ENCODE measurements at places on chromosomes 7 and 10.

DNA sequence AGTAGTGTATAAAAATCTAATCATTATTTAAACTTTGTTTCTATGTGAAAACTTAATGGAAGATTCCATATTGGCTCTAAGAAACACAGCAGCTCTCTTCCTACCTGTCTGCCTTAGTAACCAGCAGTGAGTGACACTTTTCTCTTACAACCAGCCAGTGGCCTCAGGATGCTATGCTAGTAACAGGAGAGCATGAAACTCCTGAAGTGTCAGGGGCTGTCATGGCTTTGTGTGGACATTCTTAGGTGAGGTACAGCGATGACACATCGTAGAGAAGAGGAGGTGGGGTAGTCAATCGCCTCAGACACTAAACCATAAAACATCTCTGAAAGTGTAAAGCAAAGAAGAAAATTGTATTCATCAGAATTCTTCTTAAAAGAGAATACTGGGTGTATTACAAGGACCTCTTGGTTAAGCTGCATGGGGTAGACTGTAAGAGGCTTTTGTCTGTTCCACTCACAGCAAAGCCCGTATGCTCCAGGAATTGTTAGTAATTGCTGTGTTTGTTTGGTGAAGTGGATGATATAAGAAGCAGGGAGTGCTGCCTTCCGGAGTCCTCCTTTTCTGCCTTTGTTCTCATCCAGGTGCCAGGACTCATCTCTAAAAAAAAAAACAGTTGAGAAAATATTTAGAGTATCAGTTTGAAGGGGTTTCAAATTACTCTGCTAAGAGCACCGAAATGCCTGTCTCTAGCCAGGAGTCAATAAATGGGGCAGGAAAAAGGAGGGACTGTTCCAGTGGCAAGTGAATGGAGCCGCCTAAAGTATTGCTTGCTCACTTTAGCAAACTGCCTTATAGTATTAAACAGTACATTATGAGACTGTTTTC lies 518.8 kb downstream of the CNTNAP2 start:
- no peak overlapping the region for H3K27ac ChIP-seq
- no peaks in the 10 kb centered on the region for H3K27me3 ChIP-seq
- H3K36me3 ChIP-seq: no peaks in the 10 kb centered on the region
- DNase-seq: no peak
- H3K4me1 ChIP-seq: no peaks in the 10 kb centered on the region

DNA sequence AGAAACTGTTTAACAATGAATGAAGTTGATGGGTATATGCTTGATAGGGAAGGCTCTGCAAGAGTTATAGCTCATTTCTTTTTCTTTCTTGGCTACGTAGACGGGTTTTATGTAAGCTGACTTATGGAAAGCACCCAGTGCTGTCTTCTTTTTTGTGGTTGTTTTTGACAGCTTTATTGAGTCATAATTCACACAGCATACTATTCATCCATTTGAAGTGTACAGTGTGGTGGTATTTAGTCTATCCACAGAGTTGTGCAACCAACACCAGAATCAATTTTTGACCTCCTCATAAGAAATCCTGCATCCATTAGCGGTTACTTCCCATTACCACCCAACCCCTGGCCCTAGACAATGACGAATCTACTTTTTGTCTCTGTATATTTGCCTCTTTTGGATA lies 240.6 kb upstream of the KIAA1217 start:
- no peak overlapping the region for H3K27ac ChIP-seq
- no peak for DNase-seq
- H3K4me1 ChIP-seq: peaks cover 6% of the 10 kb centered on the region
- peaks cover 2% of the 10 kb centered on the region for H3K27me3 ChIP-seq
- H3K36me3 ChIP-seq: no peaks in the 10 kb centered on the region

DNA sequence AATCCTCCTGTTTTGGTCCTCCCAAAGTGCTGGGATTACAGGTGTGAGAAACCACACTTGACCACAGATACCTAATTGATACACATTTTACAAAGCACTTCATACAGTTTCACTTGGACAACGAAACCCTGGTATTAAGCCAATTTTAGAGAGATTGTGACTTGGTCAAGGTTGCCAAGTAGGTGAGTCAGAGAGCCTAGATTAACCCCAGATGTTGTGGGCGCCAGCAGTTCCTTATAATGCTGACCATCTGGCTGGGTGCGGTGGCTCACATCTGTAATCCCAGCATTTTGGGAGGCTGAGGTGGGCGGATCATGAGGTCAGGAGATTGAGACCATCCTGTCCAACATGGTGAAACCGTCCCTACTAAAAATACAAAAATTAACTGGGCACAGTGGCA lies 4.9 kb upstream of the PHKG1 start:
- peaks cover 2% of the 10 kb centered on the region for H3K27me3 ChIP-seq
- H3K4me1 ChIP-seq: no peaks in the 10 kb centered on the region
- no peak for DNase-seq
- no peak overlapping the region for H3K27ac ChIP-seq

- no peaks in the 10 kb centered on the region for H3K36me3 ChIP-seq
- H3K4me1 ChIP-seq: peaks cover 6% of the 10 kb centered on the region
- no peak overlapping the region for H3K4me3 ChIP-seq
- no peak overlapping the region for H3K27ac ChIP-seq
- H3K27me3 ChIP-seq: peaks cover 7% of the 10 kb centered on the region
These were observed 40.9 kb downstream of the FRMPD2 start for GRCh38 chr10:48233559-48234005.

DNA sequence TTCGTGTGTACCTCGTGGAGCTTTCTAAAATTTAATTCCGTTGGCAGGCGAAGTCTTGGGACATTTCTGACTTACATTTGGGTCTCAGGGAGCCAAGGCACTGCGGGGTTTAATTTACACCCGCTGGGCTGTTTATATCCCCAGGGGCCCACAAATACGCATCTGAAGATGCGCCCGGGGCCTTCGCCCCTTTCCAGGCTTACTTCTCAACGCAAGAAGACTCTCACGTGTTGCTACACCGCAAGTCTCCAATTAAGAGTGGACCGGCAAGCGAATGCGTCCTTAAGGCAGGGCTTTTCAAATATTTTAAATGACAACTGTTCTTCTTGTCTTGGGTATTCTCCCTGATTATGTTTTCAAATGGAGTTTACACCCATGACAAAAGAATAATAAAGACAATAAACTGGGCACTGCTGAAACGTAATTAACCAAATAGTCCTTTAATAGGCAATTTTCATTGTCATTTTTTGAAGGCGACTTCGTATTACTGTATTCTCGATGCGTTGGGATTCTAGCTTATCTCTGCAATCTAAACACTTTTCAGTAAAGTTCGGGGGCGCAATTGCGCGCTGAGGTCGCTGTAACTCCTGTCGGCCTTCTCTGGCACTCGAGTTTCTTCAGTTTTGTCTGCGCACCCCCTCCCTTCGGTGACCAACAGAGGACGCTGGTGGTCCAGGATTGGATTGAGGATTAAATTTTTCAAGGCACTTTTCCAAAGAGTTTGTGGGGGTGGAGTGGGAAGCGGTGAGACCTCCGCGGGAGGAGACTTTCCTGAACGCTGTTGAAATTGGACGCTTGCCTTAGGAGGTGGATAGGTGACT lies 837 bp upstream of the IGFBP3 start:
- peaks cover 46% of the 10 kb centered on the region for H3K4me1 ChIP-seq
- H3K27ac ChIP-seq: peak overlapping the region; percentile 95
- H3K4me3 ChIP-seq: peak overlapping the region; percentile 86
- peaks cover 6% of the 10 kb centered on the region for H3K36me3 ChIP-seq
- peaks cover 25% of the 10 kb centered on the region for H3K27me3 ChIP-seq

DNA sequence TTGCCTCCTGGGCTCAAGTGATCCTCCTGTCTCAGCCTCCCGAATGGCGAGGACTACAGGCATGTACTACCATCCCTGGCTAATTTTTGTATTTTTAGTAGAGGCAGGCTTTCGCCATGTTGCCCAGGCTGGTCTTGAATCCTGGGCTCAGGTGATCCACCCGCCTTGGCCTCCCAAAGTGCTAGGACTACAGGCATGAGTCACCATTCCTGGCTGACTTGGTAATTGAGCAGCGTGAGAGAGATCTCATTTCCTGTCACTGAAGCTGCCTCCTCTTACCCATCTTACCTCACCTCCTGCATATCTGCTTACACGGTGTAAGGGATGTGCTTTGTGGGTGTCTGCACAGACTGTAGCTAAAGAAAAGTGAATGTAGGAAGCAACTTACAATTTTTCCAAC lies 9.7 kb downstream of the IFIT3 start:
- peaks cover 6% of the 10 kb centered on the region for H3K27me3 ChIP-seq
- H3K4me3 ChIP-seq: no peak overlapping the region
- H3K27ac ChIP-seq: no peak overlapping the region
- peaks cover 38% of the 10 kb centered on the region for H3K4me1 ChIP-seq

DNA sequence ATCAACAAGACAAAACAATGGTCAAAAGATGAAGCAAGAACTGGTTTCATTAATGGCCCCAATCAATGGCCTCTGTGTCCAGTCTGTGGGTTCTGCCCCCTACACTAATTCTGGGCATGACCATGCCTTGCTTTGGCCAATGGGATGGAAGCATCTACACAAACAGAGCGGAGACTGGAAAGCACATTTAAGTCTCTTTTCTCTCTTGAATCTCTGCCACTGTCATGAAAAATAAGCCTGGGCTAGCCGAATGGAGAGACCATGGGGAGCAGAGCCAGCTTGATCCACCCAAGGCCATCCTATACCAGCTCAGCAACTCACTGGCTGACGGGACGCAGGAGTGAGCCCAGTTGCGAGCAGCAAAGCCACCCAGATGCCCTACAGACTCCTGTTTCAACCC lies 30.9 kb downstream of the ANKRD16 start:
- H3K4me1 ChIP-seq: no peaks in the 10 kb centered on the region
- H3K36me3 ChIP-seq: peaks cover 3% of the 10 kb centered on the region

DNA sequence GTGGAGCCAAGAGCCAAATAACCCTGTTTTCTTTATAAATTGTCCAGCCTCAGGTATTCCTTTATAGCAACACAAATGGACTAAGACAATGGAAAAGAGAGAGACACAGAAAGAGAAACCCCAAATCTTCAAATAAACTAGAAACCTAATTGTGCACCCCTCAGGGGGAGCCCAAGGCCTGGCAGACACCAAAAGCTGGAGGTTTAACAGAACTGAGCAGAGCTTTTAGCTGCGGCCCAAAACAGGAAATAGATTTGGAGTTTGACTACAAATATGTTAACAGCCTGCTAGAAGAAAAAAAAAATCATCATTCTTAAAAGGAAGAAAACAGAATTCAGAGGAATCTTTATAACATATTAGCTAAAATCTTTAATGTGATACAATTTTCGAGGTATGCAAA lies 1135.0 kb downstream of the GATA3 start:
- H3K4me1 ChIP-seq: no peaks in the 10 kb centered on the region
- H3K27me3 ChIP-seq: no peaks in the 10 kb centered on the region
- no peaks in the 10 kb centered on the region for H3K36me3 ChIP-seq
- H3K4me3 ChIP-seq: no peak overlapping the region
- H3K27ac ChIP-seq: no peak overlapping the region
- DNase-seq: no peak

- peak overlapping the region; percentile 73 for H3K4me3 ChIP-seq
- DNase-seq: peak; percentile 83
- peaks cover 2% of the 10 kb centered on the region for H3K36me3 ChIP-seq
These were observed 1.1 kb upstream of the GPER1 start for GRCh38 chr7:1086588-1087464.

Data from endothelial cell (in vitro differentiated cells).